ENCODE measurements at places on chromosomes 13 and 19.

- no peak for DNase-seq
Observed at GRCh38 chr19:4198467-4199126, 16.1 kb downstream of the ANKRD24 start.

DNA sequence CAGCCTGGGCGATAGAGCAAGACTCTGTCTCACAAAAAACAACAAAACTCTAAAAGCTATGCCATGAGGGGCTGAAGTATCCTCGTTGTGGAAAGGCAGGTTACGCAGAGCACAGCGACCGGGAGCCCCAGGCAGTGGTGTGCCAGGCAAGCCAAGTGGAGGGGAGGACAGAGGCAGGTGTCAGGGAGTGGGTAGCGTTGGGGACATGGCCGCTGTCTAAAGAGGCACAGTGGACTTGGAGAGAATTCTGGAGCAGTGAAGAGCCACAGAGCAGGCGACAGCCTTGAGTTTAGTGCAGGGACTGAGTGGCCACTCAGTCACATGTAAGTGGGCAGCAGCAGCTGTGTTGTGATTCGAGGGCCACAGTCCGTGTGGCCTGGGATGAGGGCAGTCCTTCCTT, 541.7 kb downstream of the FGF9 start:
- DNase-seq: no peak

- no peak for DNase-seq
Observed at GRCh38 chr19:15265214-15265849, 33.1 kb upstream of the EPHX3 start.

- no peak for DNase-seq
Observed at GRCh38 chr19:5867201-5868136, 2.9 kb downstream of the FUT5 start.

- no peak for DNase-seq
Observed at GRCh38 chr13:42109957-42110356, 61.5 kb downstream of the DGKH start.

DNA sequence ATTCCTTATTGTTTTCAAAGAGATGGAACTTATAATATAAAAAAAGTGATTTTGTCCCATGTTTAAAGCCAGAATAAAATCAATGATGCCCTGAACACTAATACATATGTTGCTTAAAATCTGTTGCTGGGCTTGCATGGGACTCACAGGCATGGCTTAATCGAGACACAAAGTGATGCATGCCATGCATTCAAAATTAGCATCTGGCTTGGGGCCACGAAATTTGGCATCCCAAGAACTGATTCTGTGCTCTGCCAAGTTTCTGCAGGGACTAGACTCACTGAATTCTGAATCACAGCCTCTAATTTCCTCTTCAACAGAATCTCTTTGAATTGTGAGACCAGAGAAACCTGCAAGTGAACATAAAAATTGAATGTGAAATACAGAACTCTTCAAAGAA, 109.2 kb downstream of the PCDH17 start:
- no peak for DNase-seq

GRCh38 chr13:105334211-105334610, 1201.3 kb downstream of the EFNB2 start:
- no peak for DNase-seq

DNA sequence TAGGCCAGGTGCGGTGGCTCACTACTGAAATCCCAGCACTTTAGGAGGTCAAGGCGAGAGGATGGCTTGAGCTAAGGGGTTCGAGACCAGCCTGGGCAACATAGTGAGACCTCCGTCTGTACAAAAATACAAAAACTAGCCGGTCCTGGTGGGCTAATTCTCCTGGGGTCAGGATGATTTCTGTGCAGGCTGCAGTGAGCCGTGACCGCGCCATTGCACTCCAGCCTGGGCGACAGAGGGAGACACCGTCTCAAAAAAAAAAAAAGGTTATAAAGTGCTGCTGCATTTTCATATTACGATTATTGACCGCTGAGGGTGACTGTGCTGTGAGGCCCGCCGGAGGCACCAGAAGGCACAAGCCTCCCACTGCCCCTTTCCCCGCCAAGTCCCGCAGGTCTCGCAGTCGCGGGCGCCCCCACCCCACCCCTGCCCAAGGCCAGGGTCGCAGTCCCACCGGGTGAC, 477 bp upstream of the PLEKHF1 start:
- no peak for DNase-seq

- no peak for DNase-seq
Observed at GRCh38 chr19:3825286-3825956, 39.2 kb upstream of the MATK start.

- DNase-seq: no peak
Observed at GRCh38 chr13:22287343-22287920, 616.6 kb downstream of the FGF9 start.

DNA sequence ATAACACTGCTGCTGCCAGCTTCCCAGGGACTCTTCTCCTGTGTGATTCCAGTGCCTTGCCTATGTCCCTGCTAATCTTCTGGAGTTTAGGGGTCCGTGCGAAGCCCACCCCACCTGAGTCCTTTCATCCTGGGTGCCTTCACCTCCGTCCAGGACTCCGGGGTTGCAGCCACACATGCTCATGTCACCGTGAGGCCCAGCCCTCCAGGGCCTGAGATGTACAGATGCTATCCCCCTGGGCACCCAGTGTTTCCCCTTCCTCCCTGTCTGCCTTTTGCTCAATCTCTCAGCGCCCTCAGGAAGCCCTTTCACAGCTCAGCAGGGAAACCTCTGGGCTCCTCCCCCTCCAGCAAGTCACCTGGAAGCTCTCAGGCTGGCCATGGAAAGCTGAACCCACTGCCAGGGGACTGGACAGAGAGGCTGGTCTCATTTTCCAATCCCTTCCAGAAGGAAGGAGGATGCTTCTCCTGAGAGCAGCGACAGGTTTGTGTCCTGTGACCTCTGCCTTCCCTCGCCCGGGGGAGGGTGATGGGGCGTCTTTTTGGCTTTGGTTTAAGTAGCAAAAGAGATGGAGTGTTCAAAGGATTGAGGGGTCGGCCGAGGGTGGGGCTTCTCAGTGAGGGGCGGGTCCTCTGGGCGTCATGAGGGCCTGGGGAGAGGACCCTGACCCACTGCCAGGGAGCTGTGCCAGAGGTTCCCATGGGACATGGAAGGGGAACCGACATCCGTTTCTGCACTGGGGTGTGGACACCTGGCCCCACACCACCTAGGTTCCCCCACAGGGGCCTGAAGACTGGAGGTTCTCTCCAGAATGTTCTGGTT, 30.8 kb upstream of the TFDP1 start:
- no peak for DNase-seq

DNA sequence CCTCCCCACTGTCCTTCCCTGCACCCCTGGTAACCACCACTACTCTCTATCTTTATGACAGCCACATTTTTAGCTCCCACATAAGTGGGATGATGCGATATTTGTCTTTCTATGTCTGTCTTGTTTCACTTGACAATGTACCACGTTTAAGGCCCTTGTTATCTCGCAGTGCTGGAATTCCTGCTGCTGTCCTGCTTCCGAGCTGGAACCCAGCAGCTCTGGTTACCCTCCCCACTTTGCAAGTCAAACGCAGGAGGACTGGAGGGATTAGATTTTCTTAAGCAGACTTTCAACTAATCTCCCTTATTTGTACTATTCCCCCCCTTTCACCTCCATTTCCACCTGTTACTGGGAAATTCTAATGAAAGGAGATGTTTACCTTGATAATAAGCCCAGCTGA, 59.1 kb upstream of the PDX1 start:
- DNase-seq: no peak

GRCh38 chr13:51814071-51814470, 10.1 kb upstream of the DHRS12 start:
- DNase-seq: no peak

DNA sequence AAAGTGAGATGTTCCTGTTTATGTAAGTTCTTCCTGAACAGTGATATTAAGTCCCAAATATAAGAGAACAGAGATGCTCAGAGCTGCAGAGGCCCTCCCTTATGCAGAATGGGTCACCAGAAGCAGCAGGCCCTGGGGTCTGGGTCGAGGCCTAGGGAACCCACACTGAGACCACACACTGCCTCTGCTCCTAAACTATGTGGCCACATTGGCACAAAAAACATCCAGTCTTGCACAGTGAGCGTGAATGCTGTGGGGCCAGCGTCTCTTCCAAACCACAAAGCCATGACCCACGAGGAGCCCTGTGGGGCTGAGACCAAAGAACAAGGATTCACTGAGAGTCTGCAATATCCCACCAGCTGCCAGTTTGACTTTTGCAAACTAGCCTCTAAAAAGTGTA, 23.6 kb downstream of the PROZ start:
- no peak for DNase-seq

- no peak for DNase-seq
Observed at GRCh38 chr13:31611214-31611613, 128.1 kb upstream of the RXFP2 start.

DNA sequence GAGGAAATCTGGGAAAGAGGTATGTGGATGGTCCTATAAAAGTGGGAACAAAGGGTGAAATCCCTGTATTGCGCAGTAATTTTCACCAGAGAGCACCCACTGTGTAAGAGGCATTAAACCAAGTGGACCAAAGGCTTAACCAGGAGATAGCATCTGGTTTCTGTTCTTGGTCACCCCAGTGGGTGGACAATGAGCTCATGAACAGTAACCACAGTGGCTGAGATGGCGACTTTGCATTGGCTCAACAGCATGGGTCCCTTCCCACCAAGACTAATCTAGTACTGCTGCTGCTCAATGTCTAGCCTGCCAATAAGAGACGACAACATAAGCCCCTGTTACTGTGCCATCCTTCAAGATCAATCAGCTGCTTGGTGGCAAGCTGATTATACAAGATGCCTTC, 36.6 kb downstream of the CCDC169 start:
- DNase-seq: no peak

DNA sequence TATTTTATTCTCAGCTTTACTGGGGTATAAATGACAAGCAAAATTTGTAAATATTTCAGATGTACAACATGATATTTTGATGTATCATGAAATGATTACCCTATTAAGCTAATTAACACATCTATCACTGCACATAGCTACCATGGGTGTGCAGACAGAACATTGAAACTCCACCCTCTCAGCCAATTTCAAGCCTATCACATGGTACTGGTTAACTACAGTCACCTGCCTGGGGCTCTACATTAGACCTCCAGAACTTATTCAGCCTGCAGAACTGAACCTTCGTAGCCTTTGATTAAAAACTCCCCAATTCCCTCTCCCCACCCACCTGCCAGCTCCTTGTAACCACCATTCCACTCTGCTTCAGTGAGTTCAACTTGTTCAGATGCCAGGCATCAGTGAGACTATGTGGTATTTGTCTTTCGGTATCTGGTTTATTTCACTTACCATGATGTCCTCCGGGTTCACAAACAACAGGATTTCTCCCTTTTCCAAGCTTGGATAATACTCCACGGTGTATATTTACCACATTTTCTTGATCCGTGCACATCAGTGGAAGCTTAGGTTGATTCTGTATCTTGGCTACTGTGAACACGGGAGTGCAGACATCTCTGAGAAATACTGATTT, 19.2 kb downstream of the RAB20 start:
- no peak for DNase-seq

- DNase-seq: no peak
Observed at GRCh38 chr13:94236872-94237271, 242.6 kb downstream of the DCT start.

DNA sequence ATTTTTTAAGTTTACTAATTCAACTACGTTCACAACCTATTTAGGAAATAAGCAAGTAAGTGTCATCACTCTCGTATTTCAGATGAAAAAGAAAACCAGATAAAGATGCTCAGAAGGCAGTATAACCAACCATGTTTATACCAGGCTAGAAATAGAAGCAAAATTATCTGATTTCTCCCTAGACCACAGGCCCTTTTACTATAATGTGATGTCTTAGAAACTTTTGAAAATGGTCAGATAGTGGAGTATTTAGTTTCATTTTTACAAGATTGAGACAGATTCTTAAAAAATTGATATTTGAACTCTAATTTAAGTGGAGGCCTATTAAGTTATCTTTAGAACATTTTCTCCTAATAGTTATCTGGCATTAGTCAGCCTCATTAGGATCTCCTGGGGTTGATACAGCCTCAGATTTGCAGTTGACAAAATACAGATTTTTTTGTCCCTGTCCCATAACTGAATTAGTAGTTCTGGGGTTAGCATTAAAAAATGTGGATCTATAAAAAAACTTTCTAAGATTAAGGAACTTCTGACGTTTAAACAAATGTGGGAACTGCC, 818.7 kb upstream of the PCDH9 start:
- DNase-seq: no peak

DNA sequence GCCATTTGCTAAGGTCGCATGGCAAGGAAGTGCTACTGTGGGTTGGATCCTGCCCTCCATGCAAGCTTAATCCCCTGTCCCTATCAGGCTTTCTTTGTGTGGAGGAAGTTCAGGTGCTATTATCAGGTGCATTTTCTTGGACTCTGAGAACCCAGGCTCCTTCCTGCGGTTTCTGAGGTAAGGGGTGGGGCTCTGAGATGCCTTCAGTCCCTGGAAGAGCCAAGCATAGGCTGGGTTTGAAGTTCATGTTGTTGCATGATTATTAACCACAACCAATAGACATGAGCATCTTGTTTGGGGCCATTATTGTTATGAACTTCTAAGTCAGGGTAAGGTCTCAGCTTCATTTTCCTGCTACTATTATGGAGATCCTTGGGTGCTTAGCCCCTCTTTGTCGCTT, 109.5 kb downstream of the NALCN start:
- no peak for DNase-seq

- no peak for DNase-seq
Observed at GRCh38 chr19:55209693-55210472, 582 bp upstream of the PTPRH start.

GRCh38 chr13:21901811-21902708, 231.2 kb downstream of the FGF9 start:
- DNase-seq: no peak

DNA sequence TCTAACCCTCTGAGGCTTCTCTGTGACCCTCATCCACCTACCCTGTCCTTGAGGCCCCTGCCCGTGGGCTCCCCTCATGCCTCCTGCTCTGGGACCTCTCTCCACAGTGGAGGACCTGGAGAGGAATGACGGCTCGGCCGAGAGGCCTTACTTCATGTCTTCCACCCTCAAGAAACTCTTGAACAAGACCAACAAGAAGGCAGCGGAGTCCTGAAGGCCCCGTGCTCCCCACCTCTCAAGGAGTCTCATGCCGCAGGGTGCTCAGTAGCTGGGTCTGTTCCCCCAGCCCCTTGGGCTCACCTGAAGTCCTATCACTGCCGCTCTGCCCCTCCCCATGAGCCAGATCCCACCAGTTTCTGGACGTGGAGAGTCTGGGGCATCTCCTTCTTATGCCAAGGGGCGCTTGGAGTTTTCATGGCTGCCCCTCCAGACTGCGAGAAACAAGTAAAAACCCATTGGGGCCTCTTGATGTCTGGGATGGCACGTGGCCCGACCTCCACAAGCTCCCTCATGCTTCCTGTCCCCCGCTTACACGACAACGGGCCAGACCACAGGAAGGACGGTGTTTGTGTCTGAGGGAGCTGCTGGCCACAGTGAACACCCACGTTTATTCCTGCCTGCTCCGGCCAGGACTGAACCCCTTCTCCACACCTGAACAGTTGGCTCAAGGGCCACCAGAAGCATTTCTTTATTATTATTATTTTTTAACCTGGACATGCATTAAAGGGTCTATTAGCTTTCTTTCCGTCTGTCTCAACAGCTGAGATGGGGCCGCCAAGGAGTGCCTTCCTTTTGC, 10.8 kb upstream of the ILF3 start:
- no peak for DNase-seq
